ENCODE measurements at places on chromosomes 3 and 15. TPM values are rescaled to one million over a fixed set of nuclear protein-coding genes. Genes with fewer than 3 reads are reported as not detected.

DNA sequence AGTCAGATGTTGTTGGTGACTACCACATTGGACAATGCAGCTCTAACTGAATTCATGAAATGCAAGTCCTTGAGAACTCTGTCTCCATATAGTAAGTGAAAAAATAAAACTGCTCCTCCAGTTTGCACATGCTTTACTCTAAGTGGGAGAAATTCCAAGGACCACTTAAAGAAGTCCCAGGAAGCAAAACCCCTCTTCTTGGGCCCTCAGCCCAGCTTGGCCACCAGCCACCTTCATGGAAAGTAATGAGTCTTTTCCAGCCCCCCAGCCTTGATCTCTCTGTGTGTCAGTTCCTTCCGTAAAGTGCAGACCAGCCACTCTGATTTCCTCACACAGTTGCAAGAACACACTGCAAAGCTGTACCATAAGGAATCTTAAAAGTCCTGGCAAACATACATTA, 34.5 kb downstream of the DAPK2 start:
- no peak for DNase-seq

DNA sequence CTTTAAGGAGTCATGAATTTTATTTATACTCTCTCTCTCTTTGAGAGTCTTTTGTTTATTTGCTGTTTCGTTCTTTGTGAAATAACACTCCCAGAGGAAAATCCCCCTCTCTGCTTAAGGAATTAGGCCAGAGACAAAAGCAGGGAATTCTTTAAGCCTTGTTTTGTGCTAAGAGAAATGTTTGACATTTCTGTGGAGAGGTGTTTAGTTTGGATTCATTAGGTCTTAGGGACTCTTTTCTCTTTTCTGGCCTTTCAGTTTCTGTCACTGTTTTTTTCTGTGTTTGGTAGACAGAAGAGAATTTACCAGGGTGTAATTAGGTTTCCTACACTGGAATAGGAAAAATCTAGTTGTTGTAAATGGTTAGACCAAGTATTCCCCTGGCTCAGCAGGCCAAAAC, 241.8 kb upstream of the NR2F2 start:
- no peak for DNase-seq

- no peak for DNase-seq
Observed at GRCh38 chr15:68354268-68354667, 76.7 kb downstream of the FEM1B start.

GRCh38 chr3:127678315-127678599, 5.5 kb downstream of the ABTB1 start:
- no peak for DNase-seq

DNA sequence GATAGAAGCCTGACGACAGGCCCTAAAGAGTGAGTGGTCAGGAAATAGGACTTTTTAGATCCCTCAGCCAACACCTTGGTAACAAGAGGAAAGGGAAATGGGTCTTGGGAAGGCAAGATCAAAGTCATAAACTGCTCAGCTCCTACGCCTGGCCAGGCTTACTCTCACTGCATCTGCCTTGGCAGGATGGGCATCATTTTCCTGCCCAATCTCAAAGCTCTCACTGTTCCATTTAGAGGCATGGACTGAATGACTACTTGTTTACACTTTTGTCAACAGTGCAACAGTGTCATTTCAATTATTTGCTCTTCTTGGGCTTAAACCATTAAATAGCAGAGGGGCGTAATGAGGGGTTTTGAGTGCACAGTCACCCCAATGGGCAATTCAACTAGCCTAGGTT, 808.7 kb downstream of the GRM7 start:
- DNase-seq = no peak

ECT2 gene
- 4.8 TPM for total RNA-seq

ANO10 gene
- 10.5 TPM for total RNA-seq

DUOXA1 gene
- total RNA-seq = 0.59 TPM

TTLL13 gene
- 0.20 TPM for total RNA-seq

Measured in left ventricle myocardium superior (tissue), 1 donor.